NCI-H524 treated with DMSO at 0.1 percent for 48 hours (cell line): ENCODE measurements at places on chromosomes 6 and 20.

GRCh38 chr20:35192118-35192872, 20.4 kb downstream of the PROCR start:
- no peak for DNase-seq

DNA sequence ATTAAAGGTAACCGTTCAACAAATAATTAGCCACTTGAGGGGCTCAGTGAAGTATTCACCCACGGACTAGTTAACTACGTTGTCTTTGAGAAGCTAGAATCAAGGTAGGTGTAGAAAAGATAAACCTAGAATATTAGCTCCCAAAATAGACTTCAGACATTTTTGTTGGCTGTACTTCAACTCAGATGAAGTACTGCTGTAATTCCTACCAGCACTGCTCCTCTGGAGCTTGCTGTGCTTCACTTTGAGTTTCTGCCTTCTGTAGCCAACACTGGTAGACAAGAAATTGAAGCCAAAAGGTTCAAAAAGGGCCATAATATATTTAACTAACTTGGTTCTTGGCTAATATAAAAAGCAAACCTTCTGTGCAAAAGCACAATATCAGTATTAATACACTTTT, 18.8 kb upstream of the SDHAF4 start:
- DNase-seq: no peak

DNA sequence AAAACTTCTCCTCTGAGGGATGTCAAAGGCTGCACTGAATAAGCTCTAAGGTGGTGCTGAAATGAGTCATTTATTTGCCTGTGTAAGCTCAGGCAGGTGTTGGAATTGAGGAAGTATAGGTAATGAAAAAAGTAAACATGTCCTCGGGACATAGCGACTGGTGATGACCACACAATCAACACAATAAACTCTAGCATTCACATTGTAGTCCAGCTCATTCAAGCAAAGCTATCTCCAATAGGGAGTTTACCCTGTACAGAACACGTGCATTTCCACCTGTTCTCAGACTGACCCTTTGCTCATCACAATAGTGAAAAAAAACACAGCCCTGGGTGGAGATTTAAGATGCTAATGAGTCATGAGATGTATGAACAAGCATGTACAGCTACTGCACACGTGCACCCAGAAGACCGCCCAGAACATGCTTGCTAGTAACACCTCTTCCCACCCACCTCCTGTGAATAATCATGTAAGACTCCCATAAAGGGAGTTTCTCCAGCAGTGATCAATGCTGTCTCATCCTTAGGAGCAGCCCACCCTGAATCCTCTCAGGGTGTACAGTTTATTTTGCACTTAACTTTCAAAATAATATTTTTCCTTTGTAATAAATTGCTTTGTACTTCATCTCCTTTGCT, 33.0 kb upstream of the POU5F1 start:
- no peak for DNase-seq

GRCh38 chr6:100846276-100846675, 34.9 kb downstream of the ASCC3 start:
- no peak for DNase-seq

- DNase-seq: no peak
Observed at GRCh38 chr6:158059108-158059507, 77.4 kb downstream of the SYNJ2 start.

GRCh38 chr6:105500693-105501092, 97.8 kb upstream of the PREP start:
- DNase-seq: no peak

- no peak for DNase-seq
Observed at GRCh38 chr6:32857156-32857891, 3.3 kb downstream of the PSMB9 start.
